ENCODE measurements at places on chromosomes 4 and X.

- no peak for DNase-seq
Measured at GRCh38 chr4:25790024-25790423, 72.8 kb downstream of the SEL1L3 start.

DNA sequence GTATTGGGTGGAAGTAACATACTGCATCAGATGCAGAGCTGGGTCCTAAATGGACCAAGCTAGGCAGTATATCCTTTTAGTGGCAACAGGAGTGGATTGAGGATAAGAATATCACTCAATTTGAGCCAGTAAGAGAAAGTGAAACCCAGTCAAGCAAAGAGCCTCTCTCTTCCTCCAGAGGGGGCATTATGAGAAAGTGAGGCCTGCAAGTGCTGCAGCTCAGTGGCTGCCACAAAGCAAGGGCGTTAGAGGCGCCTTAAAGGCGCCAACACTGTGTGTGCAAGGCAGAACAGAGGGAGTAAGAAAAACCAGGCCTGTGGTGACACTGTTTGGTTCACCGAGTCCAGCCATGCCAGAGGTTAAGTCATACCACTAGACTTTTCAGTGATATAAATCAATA is 17.5 kb downstream of the STX18 start:
- DNase-seq: peak; percentile 71

DNA sequence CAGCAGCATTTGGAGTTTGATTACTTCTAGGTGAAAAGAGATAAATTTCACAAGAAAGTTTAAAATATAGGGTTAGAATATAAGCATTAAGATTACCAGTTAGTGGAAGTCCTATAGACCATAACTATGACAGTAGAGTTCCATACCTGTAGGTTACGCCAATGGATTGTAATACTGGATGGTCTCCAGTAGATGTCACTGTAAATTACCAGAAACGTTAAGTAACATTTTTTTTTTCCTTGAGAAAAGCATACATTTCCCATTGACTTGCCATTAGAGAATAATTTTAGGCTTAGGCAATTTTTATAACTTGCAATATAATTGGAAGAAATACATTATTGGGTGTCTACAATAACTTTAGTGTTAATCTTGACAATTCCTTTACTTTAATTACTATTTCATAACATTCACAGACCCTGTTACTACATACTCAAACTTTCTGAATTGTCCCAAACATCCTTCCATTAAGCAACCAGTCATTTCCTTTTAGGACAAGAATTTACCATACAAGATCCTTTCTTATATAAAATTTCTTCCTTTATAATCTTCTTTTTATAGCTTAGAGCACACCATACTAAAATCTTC is 304.1 kb upstream of the TECRL start:
- DNase-seq: peak; percentile 23

- no peak for DNase-seq
Measured at GRCh38 chrX:155889328-155889727, 8.2 kb downstream of the VAMP7 start.

DNA sequence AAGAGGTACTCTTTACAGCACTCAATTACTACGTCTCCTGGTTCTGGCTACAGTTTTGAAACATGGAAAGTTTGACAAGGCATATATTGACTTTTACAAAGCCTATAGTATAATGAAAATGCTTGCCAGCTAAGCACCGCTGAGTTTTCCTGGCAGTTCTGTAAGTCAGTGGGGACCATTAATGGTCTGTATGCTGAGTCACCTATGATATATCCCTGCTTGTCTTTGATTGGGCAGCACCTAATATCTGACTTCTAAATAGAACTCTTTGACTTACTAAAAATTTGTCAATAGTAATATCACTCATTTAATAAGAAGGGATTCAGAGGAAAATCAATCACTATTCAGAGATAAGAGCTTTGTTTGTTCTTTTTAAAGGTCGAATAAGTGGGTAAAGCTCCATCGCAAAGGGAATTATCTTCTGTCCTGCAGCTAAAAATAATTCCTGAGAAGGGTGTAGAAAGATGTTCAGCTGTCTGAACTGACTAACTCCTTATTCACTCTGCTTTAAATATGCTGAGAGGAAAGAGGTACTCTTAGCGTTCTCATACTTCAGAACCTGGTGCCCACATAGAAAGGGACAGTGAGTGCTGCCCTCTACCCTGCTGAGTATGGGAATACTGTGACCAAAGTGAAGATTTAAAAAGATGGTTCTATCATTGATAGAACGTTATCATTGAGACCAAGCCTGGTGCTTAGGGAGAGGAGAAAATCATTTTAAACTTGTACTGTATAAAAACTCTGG is 959 bp downstream of the SMPX start:
- DNase-seq: no peak

DNA sequence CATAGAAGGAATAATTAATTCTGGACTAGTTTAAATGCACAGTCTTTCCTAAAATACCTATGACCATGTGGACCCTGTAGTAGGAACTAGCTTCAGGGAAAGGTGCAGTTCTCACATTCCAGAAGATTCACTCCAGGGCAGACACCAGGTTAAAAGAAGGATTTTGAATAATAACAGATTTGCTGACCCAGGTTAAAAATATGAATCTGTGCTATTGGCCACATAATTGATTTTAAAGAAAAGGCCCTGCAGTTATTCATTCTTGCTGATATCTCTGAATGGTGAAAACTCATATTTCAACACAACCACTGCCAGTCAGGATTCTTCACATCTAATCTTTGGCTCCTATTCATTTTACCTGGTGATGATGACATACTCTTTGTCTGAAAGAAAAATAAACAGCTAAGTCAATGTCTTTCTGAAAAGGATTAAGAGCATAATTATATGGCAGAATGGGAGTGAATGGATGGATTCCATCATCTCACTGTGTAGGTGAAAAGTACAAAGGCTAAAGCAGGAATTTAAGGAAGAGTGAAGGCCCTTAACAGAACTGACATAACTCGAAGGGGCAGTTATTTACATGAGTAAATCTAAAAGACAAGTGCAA is 432.8 kb downstream of the PDGFC start:
- DNase-seq: no peak

- DNase-seq: no peak
Measured at GRCh38 chr4:129371926-129372325, 276.0 kb downstream of the C4orf33 start.

GRCh38 chrX:8981723-8982122 is 52.2 kb downstream of the FAM9B start:
- peak; percentile 15 for DNase-seq

GRCh38 chr4:36207831-36208520 is 36.3 kb downstream of the ARAP2 start:
- DNase-seq: no peak

GRCh38 chr4:173442223-173442932 is 43.5 kb upstream of the SCRG1 start:
- DNase-seq: no peak

DNA sequence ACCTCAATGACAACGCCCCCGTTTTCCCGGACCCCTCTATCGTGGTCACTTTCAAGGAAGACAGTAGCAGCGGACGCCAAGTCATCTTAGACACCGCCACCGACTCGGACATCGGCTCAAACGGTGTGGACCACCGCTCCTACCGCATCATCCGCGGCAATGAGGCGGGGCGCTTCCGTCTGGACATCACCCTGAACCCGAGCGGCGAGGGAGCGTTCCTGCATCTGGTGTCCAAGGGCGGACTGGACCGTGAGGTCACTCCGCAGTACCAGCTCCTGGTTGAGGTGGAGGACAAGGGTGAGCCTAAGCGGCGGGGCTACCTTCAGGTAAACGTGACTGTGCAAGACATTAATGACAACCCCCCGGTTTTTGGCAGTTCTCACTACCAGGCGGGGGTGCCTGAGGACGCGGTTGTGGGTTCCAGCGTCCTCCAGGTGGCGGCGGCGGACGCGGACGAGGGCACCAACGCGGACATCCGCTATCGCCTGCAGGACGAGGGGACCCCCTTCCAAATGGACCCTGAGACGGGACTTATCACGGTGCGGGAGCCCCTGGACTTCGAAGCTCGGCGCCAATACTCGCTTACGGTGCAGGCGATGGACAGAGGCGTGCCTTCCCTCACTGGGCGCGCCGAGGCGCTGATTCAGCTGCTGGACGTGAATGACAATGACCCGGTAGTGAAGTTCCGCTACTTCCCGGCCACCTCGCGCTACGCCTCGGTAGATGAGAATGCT is 2.2 kb downstream of the FAT4 start:
- peak; percentile 66 for DNase-seq

GRCh38 chr4:821631-822030 is 4.3 kb downstream of the CPLX1 start:
- DNase-seq: no peak

GRCh38 chr4:137540356-137540755 is 8.1 kb upstream of the PCDH18 start:
- DNase-seq: no peak

DNA sequence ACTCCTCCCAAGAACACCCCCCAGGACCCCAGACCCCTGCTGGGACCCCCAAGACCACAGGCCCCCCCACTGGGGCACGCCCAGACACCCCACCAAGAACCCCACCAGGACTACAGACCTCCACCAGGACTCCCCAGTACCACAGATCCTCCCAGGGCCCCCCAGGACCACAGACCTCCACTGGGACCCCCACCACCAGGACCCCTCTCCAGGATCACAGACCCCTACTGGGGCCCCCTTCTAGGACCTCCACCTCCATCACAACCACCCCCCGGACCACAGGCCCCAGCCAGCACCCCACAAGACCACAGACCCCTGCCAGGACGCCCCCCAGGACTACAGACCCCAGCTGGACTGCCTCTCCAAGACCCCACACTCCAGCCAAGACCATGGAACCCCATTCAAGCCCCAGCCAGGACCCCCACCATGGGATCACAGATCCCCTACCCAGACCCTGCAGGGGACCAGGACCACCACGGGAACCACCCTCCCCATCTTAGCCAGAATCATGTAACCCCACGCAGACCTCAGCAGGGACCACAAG is 855 bp upstream of the DHRSX start:
- no peak for DNase-seq

DNA sequence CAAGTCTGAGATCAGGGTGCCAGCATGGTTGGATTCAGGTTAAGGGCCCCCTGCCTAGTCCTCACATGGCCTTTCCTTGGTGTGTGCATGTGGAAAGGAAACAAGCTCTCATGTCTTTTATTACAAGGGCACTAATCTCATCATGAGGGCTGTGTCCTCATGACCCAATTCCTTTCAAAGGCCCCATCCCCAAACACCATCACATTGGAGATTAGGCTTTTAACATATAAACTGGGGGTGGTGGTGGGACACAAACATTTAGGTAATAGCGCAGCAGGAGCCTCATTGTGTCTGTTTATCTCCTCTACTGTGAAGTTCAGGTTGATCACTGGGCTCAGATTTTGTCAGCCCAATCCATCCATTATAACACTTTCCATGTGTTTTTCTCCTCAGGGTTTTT is 41.0 kb downstream of the BEX3 start:
- DNase-seq: no peak

DNA sequence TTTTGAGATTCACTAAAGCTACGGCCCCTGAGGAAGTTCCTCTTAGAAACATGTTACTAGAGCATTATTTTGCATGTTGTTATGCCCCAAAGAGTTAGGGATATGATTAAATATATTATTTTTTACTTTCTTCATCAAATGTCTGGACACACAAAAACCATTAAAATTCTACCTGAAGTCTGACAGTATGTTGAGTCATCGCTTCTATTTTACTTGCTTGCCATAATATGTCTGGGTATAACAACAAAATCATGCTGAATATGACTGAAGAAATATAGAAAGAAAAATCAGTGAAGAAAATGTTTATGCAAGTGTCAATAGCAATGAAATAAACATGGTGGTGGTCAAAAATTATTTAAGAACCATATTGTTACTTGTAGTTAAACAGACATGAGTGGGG is 1818.5 kb upstream of the ADGRL3 start:
- no peak for DNase-seq

DNA sequence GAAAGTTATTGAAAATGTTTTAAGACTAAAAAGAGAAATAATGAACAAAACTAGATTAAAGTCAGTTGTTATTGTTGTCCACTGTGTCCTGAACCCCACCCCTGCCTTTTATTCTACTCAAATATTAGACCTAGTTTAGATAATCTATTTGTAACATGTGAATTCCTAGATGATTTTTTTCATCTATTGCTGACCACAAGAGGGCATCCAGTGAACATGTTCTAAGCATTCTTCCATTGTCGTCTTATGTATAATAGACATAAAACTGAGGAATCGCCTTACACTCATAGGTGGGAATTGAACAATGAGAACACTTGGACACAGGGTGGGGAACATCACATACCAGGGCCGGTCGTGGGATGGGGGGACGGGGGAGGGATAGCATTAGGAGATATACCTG is 36.4 kb upstream of the HPRT1 start:
- no peak for DNase-seq

DNA sequence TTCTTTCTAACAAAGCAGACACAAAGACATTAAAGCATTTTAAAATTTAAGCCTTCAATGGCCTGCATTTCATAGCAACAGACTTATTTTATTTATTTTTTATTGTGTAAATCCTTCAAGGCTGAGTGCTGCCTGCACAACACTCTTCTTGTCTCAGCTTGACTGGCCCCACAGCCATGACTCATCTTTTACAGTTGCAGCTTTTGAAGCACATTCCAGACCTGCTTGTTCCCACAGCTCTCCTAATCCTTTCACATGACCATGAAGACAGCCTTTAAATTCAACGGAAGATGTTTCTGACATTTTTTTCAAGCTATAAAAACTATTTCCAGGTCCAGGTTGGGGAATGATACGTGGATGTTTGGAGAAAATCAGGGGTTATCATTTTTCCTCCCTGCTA is 276.9 kb upstream of the TACR3 start:
- DNase-seq: peak; percentile 70

DNA sequence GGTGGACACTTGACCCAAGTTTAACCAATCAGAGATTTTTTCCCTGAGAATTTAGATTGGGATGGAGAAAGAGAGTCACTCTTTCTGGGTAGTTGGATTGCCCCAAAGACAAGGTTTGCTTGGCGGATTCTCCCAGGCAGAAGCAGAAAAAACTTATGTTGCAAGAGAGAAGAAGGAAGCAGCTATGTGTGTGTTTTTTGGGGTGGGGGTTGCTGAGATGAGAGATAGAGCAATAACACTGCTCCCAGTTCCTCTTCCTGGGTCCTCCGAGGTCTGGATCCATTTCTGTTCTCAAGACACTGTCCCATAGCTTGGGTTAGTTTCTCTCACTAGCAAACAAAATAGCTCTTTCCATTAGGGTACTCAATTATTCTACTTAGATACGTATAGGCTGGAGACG is 222.1 kb downstream of the STIM2 start:
- DNase-seq: no peak

GRCh38 chrX:134642386-134642785 is 15.9 kb downstream of the PLAC1 start:
- no peak for DNase-seq

- no peak for DNase-seq
Measured at GRCh38 chr4:58649226-58649625, 1539.0 kb upstream of the IGFBP7 start.

- no peak for DNase-seq
Measured at GRCh38 chr4:176422511-176422910, 102.7 kb downstream of the SPCS3 start.

DNA sequence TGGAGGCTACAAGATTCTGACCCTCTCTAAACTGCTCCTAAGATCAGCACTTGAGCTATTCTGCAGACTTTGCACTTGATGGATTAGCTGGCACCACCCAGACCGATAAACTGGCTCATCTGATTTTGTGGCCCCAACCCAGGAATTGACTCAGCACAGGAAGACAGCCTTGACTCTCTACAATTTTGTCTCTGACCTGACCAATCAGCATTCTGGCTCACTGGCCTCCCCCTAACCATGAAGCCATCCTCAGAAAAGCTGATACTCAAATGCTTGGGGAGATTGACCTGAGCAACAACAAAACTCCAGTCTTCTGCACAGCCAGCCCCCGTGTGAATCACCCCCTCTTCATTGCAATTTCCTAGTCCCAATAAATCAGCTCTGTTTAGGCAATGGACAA is 195.4 kb upstream of the PPP1R2C start:
- DNase-seq: no peak

Measured in neural progenitor cell (in vitro differentiated cells).